ENCODE measurements at places on chromosomes 12 and 14. TPM values are rescaled to one million over a fixed set of nuclear protein-coding genes. Genes with fewer than 3 reads are reported as not detected.

Gene AHNAK2
- 2.0 TPM for polyA plus RNA-seq

Gene SYNE3
- 1.9 TPM for polyA plus RNA-seq

DNA sequence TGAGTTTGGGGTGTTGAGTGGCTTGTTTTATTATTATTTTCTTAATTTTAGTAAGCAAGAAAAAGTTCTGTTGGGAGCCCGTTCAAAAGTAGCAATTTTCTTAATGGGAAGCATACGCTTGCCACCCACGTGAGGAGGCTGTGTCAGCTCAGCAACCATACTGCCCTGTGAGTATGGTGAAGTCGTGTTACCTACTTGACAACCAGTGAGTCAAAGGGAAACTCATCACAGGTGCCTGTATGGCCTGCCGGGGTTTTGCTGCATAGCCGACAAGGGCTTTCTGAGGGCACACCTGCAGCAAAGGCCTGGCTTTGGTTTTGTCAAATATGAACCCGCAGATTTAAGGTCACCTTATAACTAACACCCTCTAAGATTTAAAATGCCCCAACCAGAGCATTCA, 31.1 kb downstream of the PITPNM2 start:
- DNase-seq, result no peak

DNA sequence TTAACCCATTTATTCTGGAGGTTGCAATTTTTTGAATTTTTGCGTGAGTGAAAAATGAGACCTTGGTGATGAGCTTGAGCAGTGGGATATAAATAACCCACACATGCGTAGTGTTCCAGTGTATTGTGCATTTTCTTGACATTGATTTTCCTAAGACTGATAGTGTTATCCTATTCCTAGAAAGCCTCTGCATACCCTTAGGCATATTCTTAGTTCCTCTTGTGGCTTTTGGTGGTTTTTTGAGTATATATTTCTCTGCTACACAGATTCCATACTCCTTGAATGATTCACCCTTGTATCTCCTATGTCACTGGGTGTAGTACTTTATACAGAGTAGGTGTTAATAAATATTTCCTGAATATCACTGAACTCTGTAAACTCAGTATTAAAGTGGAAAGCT, 363.4 kb upstream of the PDE3A start:
- no peak for DNase-seq
